Gastroesophageal sphincter (tissue), 4 donors: ENCODE measurements at places on chromosomes 3 and 15.

DNA sequence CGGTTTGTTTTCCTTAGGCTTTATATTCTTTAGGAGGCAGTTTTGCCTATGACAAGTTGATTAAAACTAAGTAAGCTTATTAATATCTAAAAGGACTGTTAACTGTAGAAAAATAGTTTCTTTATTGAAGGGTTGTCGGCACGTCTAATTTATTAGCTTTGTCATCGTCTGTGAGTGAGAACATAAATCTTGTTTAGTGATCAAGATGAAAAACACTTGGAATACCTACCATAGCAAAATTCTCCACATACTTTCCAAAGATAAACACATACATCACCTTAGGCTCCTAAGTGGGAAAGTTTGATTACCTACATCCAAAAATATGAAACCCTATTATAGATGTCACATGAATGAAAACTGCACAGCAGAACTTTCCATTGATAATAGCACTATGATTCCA, 139.1 kb upstream of the BNIP2 start:
- no peak for ATAC-seq

- ATAC-seq = no peak
These were observed 136.0 kb upstream of the NR2E3 start for GRCh38 chr15:71674354-71674753.

DNA sequence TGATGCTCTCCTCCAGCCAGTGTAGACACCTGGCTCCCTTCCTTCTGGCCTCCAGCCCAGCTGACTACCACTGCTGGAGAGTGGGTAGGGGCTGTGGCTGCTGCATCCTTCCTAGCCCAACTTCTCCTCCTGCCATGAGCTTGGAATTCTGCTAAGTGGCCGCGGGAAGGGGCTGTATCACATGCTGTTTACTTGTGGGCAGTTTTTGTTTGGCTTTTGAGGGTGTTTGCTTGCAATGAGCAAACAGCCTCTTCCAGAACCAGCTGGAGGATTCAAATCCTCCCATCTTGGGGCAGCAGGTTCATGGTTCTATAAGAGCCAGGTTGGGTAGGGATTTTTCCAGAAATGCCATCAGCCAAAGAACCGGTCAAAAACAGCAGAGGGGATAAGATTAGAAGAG, 9.0 kb downstream of the GASK1A start:
- ATAC-seq = no peak

DNA sequence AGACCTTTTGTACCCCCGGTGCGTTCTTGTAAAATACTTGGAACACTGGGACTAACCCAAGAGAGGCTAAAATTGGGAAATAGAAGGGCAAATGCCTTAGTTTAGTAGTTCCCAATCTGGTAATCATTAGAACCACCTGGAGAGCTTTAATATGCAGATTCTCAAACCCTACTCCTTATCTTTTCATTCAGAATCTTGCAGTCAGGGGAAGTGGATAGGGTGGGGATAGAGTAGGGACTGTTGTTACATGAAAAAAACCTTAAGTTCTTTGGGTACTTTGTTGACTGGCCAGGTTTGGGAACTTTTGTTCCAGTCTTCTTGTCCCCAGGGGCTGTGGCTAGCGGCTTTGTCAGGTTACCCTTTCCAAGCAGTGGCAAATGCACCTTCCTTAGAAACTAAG, 15.9 kb downstream of the MAPKBP1 start:
- no peak for ATAC-seq

DNA sequence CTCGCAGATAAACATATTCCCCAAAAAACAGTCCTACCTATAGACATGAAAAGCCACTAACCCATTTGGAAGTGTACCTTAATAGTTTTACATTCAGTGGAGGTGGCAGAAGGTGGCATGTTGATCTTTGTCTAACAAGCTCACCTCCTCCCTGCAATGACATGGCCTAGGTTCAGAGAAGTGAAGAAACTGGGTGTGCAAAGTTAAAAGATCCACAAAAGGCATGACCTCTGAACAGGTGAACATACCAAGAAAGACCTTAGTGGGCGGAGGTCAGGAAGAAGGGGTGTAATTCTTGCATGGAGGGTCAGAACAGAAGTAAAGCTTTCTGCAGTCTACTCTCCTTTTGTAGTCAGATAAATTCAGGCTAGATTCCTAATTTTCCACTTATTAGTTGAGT, 822 bp downstream of the MRPL3 start:
- ATAC-seq = no peak
